ENCODE measurements at places on chromosomes 3 and 15.

DNA sequence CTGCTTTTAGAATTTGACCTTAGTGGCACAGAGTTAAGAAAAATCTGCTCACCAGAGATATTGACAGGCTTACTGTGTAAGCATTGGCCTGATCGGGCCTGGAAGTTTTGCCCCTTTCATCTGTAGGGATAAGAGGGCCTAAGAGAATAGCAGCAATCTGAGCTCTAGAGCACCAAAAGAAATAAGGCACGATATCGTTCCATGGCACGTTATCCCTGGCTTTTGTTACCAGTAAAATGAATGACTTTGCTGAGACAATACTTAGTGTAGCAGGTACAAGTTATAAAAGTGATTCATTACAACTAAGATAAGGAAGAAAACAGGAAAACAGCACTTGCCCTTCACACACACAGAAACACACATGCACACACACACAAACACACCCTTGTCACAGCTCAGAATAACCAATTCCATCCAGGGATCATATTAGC, 5.0 kb downstream of the THBS1 start:
- DNase-seq = no peak

GRCh38 chr3:50605901-50606326, 5.7 kb downstream of the CISH start:
- no peak for DNase-seq

- no peak for DNase-seq
Observed at GRCh38 chr3:4532535-4533112, 39.5 kb downstream of the ITPR1 start.

GRCh38 chr3:160136421-160136820, 88.8 kb upstream of the C3orf80 start:
- DNase-seq = no peak

DNA sequence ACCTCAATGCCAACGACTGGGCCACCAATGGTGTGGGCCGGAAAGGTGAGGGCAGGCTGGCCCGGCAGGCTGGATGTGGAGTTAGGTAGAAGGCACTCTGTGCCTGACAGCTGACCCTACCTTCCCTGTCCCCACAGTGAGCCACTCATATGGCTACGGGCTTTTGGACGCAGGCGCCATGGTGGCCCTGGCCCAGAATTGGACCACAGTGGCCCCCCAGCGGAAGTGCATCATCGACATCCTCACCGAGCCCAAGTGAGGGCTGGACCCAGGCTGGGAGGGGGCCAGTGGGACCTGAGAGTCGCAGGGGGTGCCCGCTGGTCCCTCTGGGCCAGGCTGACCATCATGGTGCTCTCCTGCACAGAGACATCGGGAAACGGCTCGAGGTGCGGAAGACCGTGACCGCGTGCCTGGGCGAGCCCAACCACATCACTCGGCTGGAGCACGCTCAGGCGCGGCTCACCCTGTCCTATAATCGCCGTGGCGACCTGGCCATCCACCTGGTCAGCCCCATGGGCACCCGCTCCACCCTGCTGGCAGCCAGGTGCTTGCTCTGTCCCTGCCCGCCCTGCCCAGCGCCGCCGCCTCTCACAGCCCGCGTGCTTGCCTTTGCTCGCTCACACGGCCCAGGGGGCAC, 4.5 kb upstream of the FES start:
- DNase-seq = no peak

GRCh38 chr3:13110678-13111116, 37.5 kb upstream of the IQSEC1 start:
- DNase-seq = peak; percentile 6

- DNase-seq = no peak
Observed at GRCh38 chr3:4562595-4562994, 69.4 kb downstream of the ITPR1 start.

DNA sequence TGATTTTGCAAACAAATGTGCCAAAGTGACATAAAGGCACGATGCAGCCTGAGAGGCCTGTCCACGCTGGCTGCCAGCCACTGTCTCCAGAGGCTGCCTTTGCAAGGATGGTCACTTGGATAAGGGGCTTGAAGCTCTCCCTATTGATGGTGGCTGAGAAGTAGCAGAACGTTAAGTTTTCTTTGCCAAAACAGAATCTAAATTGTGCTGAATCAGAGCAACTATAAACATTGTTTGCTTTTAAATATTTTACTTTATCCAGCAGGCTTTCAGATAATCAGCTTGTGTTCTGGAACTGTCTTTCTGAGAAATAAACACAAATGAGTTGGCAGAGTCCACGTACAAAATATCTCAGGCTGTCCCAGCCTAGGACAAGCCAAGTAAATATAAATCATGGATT, 23.8 kb upstream of the CNBP start:
- no peak for DNase-seq

- DNase-seq = no peak
Observed at GRCh38 chr3:124800511-124801258, 70.4 kb downstream of the UMPS start.

- DNase-seq = no peak
Observed at GRCh38 chr3:60912142-60912541, 339.1 kb downstream of the FHIT start.

DNA sequence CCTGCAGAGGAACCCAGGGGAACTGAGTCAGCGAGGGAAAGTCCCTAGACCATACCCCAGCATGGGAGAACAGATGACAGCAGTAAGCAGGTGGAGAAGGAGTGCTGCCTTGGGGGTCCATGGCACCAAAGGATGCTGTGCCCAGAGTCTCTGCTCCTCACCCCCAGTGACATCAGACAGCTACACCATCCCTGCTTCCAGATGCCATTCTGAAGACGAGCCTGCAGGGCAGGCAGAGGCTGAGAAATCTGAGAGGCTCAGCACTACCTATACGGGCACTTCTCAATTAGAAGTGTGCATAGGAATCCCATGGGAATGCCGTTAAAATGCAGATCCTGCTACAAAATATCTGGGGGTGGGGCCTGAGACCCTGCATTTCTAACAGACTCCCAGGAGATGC, 211.3 kb upstream of the NSMCE3 start:
- no peak for DNase-seq

DNA sequence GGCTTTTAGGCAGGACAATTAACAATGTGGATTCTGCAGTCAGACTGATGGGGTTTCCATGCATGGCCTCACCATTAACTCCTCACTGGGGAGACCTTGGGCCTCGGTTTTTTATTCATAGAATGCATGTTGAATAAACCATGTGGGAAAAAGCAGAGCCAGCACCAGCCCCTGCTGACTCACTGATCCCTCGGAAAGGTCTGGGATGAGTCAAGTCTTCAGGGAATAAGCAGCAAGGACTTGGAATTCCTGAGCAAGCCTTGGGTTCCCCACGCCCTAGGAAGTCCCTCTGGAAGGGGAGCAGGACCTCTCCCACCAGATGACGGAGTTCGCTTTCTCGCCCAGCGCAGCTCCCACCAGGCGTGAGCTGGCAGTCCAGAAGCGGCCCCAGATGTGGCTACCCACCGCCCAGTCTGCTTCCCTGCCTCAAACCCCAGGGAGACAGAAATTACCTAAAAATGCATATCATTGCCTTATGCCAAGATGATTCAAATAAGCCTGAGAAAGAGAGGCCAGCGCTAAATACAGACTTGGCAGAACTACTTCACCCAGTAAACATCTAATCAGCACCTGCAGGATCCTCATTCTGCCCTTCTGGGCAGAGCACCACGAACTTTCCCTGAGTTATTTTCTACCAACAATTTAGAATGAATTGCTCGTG, 45.4 kb downstream of the BTD start:
- no peak for DNase-seq

DNA sequence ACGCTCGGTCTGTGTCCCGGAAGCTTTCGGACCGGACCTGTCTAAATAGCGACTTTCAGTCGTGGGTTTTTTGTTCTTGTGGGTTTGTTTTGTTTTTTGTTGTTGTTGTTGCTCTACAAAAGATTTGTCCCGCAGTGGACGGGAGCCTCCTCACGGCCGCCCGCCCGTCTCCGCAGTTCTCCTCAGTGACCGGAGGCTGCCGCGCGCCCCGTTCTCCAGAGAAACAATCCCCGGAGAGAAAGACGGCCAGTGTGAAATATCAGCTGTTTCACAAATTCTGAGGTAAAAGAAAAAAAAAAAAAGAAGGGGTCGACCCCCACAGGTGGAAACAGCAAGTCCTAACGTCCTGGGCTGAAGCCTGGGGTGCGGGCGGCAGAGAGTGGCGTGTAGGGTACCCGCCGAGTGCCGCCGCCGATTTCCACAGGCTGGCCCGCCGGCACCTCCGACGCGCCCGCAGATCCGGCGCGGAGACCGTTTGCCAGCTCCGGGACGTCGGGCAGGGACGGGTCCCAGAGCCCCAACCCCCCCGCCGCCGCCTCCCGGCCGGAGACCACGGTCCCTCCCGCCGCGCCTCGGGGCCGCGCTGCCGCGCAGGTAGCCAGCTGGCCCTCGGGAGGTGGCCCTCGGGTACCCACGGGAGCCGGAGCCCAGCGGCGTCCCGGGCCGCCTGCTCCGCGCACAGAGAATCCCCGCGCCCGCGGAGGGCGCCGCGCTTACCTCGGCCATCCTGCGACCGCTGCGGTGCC, 478 bp downstream of the BNC1 start:
- no peak for DNase-seq

DNA sequence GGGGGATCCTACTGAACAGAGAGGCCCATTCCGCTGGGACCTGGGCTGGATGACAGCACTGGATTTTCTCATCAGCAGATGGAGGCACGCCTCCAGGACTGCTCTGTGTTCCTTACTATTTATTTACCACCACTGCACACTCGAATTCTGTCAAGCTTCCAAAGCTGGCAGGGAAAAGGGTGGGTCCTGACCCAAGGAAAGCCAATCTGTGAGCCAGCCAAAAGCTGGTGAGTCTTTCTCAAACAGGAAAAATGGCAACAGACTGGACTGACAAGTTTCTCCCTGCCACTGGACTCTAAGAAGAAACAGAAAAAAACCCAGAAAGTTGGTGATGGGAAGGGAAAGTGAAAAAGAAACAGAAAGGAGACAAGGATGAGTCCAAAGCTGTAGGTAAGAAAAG, 37.8 kb downstream of the CD47 start:
- no peak for DNase-seq

DNA sequence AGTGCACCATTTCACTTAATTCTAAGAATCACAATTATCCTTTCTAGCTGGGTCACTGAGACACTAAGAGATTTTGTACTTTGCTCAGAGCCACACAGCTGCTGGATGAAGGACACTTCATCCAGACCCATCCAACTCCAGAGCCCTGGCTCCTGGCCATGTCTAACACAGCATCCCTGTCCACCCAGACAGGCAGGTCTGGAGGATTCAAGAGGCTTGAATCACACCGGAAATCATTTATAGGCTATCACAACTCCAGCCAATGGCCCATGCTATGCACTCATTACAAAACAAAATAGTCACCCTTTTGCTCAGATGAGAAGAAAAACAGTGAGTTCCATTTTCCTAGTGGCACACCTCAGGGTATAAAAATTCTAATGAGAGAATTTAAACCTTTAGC, 198.2 kb upstream of the LMCD1 start:
- DNase-seq = no peak

DNA sequence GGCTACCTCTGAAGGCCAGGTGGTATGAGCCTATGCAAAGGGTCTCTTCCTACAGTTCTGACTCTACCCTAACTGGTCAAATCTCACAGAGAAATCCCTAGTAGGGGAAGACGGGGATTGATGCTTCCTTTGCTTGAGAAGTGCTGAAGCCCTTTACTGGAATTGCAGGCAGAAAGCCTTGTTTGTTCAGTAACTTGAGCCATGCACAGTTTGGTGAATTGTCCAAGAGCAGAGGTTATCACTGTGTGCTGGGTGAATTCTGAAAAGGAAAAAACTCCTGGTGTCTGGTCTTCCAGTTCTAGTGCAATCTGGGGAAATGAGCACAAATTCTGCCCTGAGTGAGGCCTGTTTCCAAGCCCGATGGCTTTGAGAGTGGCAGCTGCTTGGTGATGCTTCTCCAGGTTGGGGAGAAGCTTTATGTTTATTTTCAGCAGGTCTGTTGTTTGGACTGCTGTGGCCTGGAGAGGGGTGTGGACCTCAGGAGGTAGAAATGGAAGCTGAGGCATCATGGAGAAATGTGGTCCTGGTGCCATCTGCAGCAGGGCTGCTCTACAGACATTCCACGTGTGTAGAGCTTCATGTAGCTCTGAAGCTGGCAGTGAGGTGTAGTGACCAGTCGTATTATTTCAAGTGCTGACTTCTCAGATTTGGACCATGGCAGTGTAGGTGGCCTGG, 60.9 kb downstream of the ARNT2 start:
- no peak for DNase-seq

- no peak for DNase-seq
Observed at GRCh38 chr15:98580572-98580971, 67.8 kb upstream of the IGF1R start.

GRCh38 chr15:89531796-89532537, 35.6 kb upstream of the RHCG start:
- no peak for DNase-seq

DNA sequence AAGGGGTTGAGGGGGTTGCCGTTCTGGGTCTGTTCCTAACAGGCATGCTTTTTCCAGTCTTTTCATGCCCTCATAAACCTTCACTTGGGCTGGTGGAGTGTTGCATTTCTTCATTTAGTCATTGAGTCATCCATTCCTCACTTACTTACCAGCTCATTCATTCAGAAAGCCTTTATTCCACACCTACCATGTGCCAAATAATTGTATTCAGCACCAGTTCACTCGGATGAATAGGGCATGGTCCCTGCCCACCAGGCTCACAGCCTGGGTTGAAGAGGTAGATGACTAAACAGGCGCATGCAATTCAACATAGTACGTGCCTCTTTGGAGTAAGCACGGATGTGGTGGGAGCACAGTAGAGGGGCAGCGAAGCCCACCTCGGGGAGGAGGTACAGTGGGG, 35.1 kb upstream of the THSD4 start:
- no peak for DNase-seq

DNA sequence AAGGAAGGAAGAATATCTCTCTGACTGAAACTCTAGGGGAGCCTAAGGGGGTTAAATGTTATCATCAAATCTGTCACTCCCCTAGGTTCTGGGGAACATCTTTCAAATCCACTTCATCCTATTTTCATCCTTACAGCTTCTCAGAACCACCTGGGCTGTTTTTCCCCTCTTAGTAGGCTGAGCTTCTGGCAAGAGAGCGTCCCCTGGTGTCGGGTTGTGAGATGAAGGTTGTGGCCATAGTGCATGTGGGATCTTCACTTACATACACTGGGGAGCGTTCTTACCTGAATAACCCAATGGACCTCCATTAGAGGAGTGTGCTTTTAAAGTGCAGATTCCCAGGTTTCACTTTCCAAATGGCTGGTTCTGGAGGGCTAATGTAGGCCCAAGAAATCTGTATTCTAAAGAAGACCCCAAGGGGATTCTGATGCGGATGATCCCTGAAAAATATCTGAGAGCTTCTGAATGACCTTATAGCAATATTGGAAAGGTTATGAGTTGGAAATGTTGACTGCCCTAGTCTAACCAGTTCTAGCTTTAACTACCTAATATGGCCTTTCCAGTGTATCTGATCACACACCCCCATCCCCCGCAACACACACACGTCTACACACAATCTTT, 663.7 kb downstream of the AGBL1 start:
- peak; percentile 3 for DNase-seq

DNA sequence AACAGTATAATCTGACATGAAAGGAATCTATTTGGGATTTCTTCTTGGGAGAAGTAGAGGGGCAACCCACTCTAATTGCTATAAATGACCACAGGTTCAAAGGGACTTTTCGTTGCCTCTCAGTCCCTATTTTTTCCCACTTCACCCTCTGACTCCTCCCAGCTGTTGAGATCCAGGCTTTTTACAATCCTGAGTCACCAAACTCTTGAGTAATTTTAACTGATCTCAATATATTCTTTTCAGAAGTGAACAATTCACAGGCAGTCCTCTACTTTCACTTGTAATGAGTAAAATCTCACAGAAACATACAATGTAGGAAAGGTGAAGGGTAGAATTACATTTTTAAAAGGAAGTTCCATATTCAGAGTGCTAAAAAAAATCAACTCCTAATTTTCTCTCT, 44.6 kb downstream of the EIF4E3 start:
- DNase-seq = no peak

All from activated naive CD4-positive, alpha-beta T cell (primary cell).